ENCODE measurements at places on chromosomes 2 and 18.

DNA sequence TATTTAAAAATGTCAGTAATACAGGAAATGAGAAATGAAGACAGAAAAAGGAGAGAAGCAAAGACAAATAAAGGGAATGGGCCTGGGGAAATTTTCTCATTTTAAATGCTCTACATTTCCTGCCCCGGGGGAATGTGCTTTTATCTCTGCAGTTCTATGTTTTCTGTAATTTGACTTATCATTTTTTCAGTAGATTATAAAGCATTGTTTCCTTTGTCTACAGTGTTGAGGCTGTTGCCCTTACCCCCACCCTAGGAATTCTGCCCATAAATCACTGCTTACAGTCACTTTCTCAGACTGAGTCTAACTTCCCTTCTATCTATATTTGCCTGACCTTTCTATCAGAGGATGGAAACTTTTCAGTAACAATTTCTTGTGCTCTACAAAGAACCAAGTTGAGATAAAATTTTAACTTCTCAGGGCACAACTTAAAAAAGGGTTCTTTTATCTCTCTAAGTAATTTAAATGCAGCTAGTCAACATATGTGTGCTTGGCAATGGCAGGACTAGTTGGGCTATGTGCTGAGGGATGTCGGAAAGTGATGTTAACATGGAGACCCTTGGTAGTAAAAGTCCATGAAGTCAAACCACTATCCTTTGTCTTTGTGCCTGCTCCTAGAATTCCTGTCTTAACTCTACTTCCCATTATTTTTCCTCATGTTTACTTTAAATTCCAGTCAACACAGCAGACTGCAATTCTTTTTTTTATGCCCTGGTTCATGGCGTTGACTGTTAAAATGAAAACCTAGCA lies 146.5 kb upstream of the MMADHC start:
- DNase-seq: no peak

DNA sequence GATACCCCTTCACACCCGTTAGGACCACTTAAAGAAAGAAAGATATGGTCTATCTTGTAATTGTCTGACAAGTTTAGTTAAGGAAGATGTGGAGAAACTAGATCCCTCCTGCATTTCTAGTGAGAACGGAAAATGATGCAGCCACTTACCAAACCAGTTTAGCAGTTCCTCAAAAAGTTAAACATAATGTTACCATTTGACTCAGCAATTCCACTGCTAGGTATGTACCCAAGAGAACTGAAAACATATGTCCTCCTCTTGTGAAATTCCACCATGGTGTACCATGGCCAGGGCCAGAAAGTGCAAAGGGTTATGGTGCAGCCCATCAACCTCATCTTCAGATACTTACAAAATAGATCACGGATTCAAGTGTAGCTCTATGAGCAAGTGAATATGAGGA lies 79.0 kb upstream of the ID2 start:
- DNase-seq: no peak

DNA sequence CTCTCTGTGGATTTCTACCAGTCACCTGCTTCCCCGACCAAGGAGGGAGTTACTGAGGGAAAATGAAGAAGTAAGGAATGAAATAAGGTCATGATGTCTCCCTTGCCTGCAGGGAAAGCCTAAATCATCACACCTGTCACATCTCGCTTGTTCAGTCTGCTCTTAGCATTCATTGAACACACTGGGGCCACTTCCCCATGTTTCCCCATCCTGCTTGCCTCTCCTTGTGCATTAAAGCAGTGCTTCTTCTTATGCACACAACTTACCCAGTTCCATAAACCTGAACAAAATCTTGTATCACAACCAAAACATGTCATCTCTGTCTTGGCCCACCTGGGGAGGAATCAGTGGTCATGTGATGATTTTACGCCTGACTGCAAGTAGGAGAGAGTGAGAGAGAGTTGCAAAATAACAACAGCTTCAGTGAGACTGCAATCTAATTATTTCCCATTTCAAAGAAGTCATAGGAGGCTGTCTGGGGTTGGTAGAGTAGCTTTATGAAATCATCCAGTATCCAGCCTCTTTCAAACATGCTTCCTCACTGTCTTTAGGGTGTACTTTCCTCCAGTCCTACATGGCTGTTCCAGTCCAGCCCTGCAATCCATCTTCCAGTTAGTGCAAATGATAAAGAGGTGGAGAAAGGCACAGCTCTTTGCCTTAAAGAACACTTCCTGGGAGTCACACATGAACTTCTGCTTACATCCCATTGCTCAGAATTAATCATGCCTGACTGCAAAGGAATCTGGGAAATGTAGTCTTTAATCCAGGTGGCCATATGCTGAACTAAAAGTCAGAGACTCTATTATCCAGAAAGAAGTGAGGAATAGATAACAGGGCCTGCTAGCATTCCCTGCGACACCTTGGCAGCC lies 220.1 kb downstream of the HAUS1 start:
- DNase-seq: peak; percentile 22

DNA sequence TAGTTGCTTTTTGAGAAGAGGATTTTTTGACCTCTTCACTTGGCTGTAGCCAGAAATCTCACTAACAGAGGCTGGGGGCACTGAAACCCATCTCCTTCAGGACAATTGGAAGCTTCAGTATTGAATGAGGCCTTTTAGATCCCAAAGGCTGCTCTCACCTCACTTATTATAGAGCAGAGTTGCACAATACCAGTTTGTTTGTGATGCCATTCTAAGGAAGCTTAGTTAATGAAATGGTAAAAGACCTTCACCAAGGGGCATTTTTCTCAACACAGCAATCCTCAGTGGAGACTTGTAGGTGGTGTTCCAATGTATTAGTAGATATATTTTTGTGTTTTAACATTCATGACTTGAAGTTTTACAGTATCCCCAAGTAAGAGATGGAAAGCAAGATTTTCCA lies 71.0 kb upstream of the RFX8 start:
- DNase-seq: no peak

- DNase-seq: no peak
These were observed 475.0 kb upstream of the POU3F3 start for GRCh38 chr2:104378853-104379374.

DNA sequence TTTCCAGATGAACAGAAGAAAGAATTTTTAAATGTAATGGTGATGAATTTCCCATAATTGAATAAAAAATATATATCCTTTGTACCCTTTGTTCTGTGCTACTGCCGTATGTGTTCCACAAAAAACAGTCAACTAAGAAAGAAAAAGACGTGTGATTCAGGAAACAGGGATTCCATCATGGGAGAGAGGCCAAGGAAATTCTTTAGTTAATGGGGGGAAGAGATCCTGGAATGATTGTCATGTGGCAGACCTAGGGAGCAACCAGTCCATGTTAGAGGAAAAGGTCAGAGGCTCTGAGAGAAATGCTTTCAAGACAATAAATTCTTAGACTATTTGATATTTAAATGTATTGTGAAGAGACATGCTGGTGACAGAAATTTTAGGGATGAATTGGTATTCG lies 76.6 kb downstream of the CPO start:
- no peak for DNase-seq

DNA sequence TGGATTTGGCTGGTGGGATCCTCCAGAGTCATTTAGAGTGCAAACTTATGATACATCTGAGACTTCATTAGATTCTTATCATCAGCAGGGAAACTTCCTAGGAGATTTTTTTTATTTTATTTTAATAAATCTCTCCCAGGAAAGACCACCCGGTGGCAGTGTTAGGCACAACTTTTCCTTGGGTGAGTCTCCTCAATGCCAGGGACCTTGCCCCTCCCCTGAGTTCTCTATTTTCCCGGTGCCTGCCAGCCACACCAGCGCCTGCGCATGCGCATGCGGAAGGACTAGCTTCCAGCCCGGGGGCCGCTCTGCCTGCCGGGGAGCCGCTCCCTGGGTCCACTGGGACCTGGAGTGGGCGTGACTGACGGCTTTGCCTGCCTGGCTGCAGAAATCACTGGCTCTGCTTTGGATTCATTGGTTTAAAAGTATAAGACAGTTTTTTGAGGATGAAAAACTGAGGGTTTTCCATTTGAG lies 86.6 kb downstream of the TMEM182 start:
- peak; percentile 44 for DNase-seq

- no peak for DNase-seq
These were observed 30.2 kb downstream of the PRKCE start for GRCh38 chr2:45681675-45682074.

DNA sequence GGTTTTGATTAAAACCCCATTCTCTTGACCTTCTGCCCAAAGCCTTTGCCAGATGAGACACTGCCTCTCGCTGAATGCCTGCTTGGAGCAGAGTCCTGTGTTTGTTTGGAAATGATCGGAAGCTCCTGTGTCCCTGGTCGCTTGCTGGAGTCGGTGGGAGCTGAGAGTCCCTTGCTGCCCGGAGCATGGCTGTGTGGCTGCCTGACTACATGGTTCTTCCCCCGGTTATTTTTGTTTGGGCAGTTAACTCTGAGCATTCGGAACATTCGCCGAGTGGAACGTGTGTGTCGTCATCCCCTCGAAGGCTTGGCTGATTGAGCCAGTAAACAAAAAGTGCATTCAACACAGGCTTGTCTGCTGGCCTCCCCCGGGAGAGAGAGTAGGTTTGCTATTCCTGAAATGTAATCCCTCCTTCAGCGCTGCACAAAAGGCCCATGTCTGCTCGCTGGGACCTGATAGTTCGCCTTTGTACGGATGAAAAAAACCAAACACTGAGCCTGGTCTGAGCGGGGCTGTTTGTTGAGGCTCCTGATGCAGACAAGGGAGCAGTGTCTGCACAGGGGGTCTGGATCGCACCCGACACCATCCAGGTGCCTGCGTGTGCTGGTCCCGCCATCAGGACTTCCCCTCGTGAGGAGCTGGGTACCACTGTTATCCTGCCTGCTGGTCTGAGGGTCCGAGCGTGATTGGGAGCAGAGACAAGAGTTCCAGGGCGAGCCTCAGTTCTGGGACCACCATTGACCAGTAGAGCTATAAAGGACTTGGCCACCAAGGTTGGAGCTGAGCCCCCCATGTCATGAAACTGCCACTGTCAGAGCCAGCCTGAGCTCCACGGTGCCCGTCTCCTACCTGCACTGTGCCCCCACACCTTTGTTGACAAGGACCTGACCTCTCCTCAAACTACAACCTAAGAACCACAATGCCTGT lies 83.8 kb downstream of the AGAP1 start:
- DNase-seq: no peak

DNA sequence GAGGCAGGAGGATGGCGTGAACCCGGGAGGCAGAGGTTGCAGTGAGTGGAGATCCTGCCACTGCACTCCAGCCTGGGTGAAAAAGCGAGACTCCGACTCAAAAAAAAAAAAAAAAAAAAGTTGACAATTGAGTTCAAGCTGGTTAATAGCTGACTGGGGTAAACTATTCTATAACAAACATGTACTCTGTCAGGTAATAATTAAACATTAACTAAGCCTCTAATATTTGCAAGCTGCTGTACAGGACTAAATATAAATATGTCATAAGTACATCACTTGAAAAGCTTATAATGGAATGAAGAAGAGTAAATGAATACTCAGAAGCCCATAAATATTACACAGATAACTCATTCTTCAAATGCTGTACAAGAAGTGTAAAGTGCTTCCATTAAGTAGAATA lies 190.4 kb upstream of the CRIM1 start:
- no peak for DNase-seq

DNA sequence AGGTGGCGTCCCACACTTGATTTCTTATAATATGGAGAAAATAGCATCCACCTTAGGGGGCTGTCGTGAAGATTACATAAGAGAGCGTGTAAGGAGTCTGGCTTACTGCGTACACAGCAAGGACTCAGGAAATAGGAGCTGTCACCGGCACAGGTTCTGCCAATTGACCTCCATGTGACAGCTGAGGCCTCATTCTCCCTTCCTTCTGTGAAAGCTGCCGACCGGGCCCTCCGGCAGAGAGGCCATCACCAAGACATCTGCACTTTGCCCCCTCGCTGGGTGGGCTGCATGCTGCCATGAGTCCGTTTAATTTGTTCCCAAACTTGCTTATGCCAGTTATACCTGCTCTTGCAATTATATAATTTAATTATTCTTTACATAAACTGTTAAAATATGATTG lies 27.7 kb downstream of the HS1BP3 start:
- no peak for DNase-seq

- no peak for DNase-seq
These were observed 30.0 kb downstream of the AQP12A start for GRCh38 chr2:240721596-240722180.

DNA sequence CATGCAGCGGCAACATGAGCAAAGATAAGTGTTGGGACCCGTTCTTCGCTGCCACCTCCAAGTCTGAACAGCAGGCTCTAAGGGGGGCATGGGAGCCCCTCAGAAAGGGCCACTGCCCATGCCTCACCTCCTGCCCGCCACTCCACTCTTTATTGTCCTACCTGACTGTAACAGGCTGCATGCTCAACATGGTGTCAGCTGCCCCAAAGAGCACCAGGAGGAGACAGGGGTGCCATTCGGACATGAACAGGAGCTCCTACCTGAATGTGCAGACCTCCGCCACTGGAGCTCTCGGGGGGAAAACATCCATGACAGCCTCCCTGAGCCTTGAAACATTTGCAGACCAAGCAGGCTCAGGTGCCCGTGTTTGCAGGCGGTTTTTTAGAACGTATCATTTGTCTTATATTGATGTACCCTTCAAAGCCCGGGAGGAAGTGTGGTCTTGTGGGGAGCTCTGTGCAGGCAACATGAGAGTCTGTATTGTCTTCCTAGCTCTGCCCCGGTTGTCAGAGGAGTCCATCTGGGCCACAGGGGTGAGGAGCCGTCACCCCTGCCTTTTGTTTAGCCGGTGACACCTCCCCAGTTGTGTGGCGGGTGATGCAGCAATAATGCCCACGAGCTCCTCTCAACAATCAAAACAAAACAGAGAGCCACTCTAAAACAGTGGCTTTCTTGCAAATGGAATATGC lies 35.1 kb upstream of the CD8A start:
- no peak for DNase-seq

- DNase-seq: no peak
These were observed 222.9 kb downstream of the PRKCE start for GRCh38 chr2:45874344-45874743.

DNA sequence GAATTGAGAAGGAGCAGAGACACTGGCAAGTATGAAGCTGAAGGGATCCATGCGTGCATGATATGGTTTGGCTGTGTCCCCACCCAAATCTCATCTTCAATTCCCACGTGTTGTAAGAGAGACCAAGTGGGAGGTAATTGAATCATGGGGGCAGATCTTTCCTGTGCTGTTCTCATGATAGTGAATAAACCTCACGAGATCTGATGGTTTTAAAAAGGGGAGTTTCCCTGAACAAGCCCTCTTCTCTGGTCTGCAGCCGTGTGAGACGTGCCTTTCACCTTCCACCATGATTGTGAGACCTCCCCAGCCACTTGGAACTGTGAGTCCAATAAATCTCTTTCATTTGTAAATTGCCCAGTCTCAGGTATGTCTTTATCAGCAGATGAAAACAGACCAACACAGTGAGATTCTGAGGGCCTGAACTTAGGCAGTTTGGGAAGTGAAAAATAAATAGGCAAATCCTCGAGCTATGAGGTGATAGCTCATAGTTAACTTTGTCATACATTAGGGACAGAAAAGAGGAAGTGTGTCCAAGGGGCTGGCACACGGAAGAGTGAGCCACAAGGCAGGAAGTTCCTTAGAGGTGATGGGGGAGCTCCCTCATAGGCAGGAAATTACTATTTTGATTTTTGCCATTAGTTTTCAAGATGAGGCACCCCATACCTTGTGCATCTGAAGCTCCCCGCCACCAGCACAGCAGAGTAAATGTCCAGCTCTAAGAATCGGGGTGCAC lies 658.8 kb upstream of the ID2 start:
- no peak for DNase-seq

GRCh38 chr2:219769090-219769910 lies 141.9 kb downstream of the SLC4A3 start:
- DNase-seq: no peak
